NCI-H1092 treated with DMSO at 0.1 percent for 48 hours (cell line): ENCODE measurements at places on chromosomes 4 and X.

DNA sequence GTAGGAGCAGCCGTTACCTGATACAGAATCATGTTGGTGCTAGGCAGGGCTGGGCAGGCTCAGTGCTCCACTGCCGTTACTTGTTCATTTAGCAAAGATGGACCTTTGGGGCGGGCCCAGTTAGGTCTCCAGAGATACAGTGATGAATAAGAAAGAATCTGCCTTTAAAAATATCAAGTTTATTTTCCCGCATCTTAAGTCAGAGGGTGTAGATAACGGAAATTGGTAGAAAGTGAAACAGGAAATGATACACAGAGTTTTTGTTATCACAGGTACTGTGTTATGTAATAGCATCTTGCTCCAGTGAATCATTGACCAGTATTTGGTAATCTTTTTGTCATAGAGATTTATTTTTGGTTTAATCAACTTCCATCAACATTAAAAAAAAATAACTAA is 5.5 kb downstream of the TMEM131L start:
- DNase-seq, result no peak

GRCh38 chr4:180940680-180941079 is 1302.5 kb upstream of the TENM3 start:
- no peak for DNase-seq

- DNase-seq, result no peak
Measured at GRCh38 chr4:6336166-6336565, 66.5 kb downstream of the WFS1 start.

DNA sequence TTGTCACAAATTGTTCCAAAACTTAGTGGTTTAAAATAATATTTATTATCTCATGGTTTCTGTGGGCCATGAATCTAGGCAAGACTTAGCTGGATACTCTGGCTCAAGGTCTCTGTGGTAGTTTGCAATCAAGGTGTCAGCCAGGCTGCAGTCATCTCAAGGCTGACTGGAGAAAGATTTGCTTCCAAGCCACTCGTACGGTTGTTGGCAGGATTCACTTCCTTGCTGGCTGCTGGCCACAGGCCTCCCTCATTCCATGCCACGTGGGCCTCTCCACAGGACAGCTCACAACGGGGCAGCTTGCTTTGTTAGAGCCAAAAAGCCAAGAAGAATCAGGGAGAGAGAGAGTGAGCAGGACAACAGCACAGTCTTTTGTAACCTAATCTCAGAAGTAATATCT is 101.4 kb downstream of the WWC2 start:
- DNase-seq, result no peak

GRCh38 chr4:79237851-79238250 is 88.0 kb downstream of the NAA11 start:
- DNase-seq, result no peak

- DNase-seq, result no peak
Measured at GRCh38 chrX:119455264-119455663, 13.0 kb upstream of the SLC25A5 start.

DNA sequence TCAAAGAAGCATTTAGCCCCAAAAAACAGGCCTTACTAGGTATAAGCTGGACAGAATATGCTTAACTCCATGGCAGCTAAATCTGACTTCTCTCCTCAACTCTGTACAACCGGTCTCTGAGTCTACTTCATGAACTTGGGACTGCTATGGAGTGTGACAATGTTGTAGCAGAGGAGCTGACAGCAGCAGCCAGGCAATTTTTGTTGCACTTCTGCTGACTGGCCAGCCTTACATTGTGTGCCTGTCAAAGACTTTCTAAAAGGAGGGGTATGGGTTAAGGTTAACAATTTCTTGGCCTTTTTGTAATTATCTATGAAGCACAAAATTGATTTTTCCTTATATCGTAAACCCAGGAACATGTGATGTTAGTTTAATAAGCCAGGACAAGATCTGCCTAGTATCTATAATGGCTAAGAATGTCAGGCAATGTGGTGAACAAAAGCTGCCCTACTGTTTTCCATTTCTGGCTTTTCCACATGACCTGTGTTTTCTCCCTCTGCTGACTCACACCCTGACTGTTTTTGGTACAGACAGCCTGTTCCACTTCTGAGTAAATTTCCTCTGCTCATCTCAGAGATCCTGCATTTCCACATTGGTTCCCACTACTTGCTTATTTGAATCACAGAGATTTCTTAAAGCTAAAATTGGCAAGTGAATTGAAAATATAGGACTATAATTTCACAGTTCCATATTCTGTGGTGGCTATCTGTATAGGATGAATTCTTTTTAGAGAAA is 9.3 kb downstream of the NOX1 start:
- no peak for DNase-seq

DNA sequence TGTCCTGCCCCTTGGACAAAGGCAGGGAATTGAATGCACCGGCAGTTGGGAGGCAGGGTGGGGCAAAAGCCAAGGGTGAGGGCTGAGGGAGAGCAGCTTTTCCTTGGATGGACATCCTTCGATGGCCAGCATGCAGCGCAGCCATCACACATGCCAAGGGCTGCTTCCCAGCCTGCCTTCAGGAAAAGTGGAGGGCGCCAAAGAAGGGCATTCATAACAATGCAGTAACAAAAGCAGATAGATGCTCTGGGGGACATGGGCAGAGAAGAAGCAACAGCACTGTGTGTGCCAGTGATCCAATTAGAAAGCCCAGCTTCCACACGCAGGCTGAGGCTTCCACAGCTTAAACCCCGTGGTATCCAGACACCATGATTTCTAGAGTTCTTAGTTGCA is 71.5 kb downstream of the TSPAN5 start:
- DNase-seq, result no peak

DNA sequence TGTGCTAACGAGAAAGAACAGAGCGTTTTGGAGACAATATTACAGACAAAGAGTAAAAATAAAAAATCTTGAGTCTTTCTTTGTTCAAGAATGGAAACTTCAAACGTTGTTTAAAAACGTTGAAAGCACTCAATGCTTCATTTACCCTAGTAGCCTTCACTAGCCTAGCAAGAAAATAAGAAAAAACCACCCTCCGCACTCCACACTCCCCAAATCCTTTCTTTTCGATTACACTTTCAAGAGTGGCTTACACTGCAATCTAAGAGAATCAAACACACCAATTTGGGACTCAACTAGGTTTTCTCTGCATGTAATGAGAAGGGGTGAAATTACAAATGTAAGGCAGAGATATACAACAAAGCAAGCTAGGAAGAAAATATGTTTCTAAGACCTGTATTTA is 4.7 kb downstream of the TMSB4X start:
- DNase-seq, result no peak
